Liver (tissue), 10 donors: ENCODE measurements at places on chromosomes 6 and 20. TPM values are rescaled to one million over a fixed set of nuclear protein-coding genes. Genes with fewer than 3 reads are reported as not detected.

GRCh38 chr20:34703424-34704176 lies 544 bp upstream of the TP53INP2 start:
- no peaks in the 10 kb centered on the region for H3K36me3 ChIP-seq
- H3K4me1 ChIP-seq, result peaks cover 43% of the 10 kb centered on the region
- peak overlapping the region; percentile 74 for H3K4me3 ChIP-seq
- H3K27ac ChIP-seq, result peak overlapping the region; percentile 99
- no peaks in the 10 kb centered on the region for H3K27me3 ChIP-seq

DNA sequence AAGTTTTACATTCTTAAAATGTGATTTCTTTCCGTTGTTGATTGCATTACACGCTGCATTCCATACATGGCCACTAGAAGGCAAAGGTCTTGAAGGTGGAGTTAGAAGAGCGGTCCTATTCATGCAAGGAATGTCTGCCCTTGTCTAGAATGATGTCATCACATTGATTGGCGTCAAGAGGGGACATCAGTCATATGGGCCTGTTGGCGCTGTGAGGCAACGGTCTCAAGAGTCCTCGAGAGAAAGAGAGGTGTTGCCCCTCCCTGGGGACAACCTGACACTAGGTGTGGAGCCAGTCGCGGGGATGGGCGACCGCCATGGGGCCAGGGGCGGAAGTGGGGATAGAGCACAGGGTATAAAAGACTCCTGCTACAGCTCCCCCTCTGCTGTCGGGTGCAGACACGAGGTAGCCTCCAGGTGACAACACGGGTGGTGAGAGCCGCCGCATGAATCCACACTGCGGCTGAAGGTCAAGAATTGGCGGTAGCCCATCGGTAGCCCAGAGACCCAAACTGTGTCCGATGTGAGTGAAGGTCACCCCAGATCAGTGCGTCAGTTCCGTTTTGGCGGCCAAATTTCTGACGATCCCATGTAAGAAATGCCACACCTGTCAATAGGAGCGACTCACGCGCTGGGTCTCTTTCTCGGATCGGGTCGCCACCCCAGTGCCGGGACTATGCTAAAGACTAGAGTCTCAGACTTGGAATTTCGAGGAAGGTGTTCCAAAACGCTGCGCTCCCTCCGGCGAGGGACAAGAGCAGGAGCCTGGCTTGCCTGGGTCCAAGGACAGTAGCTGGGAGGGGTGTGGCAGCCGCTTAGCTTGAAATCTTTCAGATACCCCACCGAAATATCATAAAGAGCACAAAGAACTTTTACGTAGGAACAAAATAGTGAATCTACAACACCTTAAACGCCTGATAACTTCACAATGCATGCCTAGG lies 93.2 kb upstream of the ZNF184 start:
- peaks cover 12% of the 10 kb centered on the region for H3K27me3 ChIP-seq
- H3K4me1 ChIP-seq, result no peaks in the 10 kb centered on the region
- DNase-seq, result no peak
- no peak overlapping the region for H3K27ac ChIP-seq

- no peak overlapping the region for H3K4me3 ChIP-seq
- no peaks in the 10 kb centered on the region for H3K4me1 ChIP-seq
- no peak overlapping the region for H3K27ac ChIP-seq
- DNase-seq, result no peak
These were observed 151.7 kb downstream of the ZFAND3 start for GRCh38 chr6:37971266-37971665.

DNA sequence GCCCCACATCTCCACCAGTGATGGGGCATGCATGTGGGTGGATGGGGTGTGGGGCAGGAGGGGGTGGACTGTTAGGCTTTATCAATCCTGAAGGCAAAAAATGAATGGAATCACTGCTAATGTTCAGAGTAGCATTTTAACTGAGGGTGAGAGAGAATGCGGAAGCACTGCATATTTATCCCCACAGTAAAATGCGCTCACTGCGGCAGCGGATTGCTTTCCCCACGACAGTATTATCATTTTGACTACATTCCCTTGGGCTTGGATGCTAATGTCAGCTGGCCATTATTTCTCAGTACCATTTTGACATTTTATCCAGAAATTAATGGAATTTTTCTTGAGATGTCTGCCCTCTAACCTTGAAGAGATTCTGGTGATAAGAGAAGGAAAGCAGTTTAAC lies 13.4 kb downstream of the ALDH8A1 start:
- H3K4me1 ChIP-seq, result peaks cover 34% of the 10 kb centered on the region
- no peaks in the 10 kb centered on the region for H3K27me3 ChIP-seq
- H3K27ac ChIP-seq, result no peak overlapping the region
- no peak for DNase-seq
- H3K36me3 ChIP-seq, result peaks cover 36% of the 10 kb centered on the region
- no peak overlapping the region for H3K4me3 ChIP-seq

- no peaks in the 10 kb centered on the region for H3K27me3 ChIP-seq
- H3K27ac ChIP-seq, result no peak overlapping the region
- H3K36me3 ChIP-seq, result no peaks in the 10 kb centered on the region
- no peak for DNase-seq
These were observed 90.6 kb upstream of the B3GAT2 start for GRCh38 chr6:71047417-71047816.

DNA sequence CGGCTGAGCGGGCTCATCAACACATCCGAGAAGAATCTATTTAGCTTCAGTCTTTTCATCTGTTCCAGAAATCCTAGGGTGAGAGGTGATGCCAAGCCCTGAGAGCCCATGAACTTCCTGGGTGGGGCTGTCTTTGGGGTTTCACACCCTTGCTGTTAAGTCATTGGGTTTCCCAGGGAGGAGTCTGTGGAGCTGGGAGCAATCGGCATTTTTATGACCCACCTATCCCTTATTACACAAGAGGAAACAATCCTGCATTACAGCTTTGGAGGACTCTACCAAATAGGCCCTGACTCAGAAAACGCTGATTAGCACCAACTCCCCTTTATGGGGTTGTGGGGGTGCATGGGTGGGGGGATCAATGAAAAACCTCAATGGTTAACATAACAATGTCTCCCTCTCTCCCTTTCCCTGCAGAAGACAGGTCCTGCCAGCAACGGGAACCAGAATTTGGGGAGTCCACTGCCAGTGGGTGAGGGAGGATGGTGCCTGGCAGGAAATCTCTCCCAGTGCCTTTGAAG lies 46.3 kb downstream of the EZR start:
- H3K27me3 ChIP-seq, result no peaks in the 10 kb centered on the region
- peaks cover 83% of the 10 kb centered on the region for H3K36me3 ChIP-seq
- no peak for DNase-seq
- H3K27ac ChIP-seq, result no peak overlapping the region

- H3K27me3 ChIP-seq, result no peaks in the 10 kb centered on the region
- H3K4me1 ChIP-seq, result peaks cover 35% of the 10 kb centered on the region
- H3K27ac ChIP-seq, result peak overlapping the region; percentile 96
- DNase-seq, result peak; percentile 54
These were observed 144.7 kb upstream of the ZNF217 start for GRCh38 chr20:53738039-53738944.

DNA sequence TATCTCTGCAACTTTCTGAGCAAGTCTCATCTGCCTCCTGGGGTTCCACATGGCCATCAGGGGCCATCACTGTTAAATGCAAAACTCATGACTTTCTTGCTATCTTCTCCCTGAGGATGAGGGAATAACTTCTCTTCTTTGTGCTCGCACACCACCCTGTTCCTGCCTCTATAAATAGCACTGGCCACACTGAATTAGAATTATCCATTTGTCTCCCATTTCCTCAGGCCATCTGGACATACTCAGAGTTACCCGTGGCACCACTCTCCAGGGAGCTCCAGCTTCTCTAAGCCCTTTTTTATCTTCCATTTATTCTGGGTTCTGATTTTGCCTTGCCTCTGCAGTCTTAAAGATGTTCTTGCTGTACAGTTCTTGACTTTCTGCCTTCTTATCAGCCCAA lies 72.8 kb upstream of the ECI2 start:
- DNase-seq, result no peak
- H3K27me3 ChIP-seq, result no peaks in the 10 kb centered on the region
- no peaks in the 10 kb centered on the region for H3K36me3 ChIP-seq
- peaks cover 2% of the 10 kb centered on the region for H3K4me1 ChIP-seq
- H3K27ac ChIP-seq, result no peak overlapping the region

GRCh38 chr20:55678970-55679667 lies 326.2 kb downstream of the CBLN4 start:
- H3K4me1 ChIP-seq, result peaks cover 29% of the 10 kb centered on the region
- peak overlapping the region; percentile 54 for H3K27ac ChIP-seq
- no peaks in the 10 kb centered on the region for H3K36me3 ChIP-seq
- H3K27me3 ChIP-seq, result no peaks in the 10 kb centered on the region
- no peak overlapping the region for H3K4me3 ChIP-seq

DNA sequence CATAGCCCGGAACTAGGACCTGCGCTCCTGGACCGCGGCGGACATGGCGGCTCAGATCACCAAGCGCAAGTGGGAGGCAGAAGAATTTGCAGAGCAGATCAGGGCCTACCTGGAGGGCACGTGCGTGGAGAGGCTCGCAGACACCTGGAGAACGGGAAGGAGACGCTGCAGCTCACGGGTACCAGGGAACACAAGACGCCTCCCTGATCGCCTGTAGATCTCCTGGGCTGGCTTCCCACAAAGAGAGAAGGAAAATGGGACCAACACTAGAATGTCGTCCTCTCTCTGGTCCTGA lies 15.1 kb upstream of the HLA-A start:
- no peak overlapping the region for H3K4me3 ChIP-seq
- H3K4me1 ChIP-seq, result no peaks in the 10 kb centered on the region
- no peaks in the 10 kb centered on the region for H3K27me3 ChIP-seq
- no peak for DNase-seq
- H3K27ac ChIP-seq, result peak overlapping the region; percentile 25
- no peaks in the 10 kb centered on the region for H3K36me3 ChIP-seq

DNA sequence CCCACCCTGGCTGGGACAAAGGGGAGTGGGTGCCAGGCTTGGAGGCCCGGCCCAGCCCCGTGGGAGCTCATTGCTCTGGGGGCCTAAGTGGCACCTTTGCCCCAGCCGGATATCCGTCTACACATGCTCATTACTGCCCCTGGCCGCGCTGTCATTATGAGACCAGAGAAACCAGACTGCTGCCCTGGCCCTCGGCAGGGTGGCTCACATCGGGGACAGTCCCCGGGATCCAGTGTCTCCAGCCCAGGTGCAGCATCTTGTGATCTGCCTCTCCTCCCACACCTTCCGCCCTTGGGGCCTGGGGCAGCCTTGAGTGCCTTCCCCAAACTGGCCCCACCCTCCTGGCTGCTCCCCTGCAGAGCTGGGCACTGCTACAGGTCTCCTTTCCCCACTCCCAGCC lies 4.9 kb downstream of the SRMS start:
- no peak overlapping the region for H3K4me3 ChIP-seq
- no peaks in the 10 kb centered on the region for H3K36me3 ChIP-seq
- H3K4me1 ChIP-seq, result no peaks in the 10 kb centered on the region
- H3K27me3 ChIP-seq, result no peaks in the 10 kb centered on the region
- no peak for DNase-seq

DNA sequence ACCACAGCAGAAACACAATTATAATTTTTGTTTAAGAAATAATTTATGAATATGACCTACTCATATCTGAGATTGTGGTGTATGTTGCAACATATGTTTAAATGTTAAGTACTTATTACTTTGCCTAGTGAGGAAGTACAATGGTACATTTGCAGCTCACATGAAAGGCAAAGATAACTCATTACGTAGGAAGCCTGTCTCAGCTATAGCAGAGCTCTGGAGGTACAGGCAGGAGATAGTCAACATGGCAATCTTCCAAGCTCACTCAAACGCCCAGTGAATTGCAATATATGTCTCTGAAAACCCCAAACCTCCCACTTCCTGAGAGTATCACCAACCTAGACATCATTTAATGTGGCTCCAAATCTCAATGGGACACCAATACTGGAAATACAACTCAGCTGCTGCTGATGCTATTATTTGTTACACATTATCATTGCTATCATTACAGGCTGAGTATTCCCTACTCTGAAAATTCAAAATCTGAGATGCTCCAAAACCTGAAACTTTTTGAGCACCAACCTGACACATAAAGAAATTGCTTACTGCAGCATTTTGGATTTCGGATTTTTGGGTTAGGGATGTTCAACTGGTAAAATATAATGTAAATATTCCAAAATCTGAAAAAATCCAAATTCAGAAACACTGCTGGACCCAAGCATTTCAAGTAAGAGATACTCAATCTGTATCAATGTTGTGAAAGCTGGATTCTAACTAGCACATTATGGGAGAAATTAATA lies 25.1 kb upstream of the GSTA4 start:
- no peak overlapping the region for H3K4me3 ChIP-seq
- peaks cover 27% of the 10 kb centered on the region for H3K36me3 ChIP-seq
- no peak overlapping the region for H3K27ac ChIP-seq
- no peaks in the 10 kb centered on the region for H3K27me3 ChIP-seq
- H3K4me1 ChIP-seq, result no peaks in the 10 kb centered on the region

DNA sequence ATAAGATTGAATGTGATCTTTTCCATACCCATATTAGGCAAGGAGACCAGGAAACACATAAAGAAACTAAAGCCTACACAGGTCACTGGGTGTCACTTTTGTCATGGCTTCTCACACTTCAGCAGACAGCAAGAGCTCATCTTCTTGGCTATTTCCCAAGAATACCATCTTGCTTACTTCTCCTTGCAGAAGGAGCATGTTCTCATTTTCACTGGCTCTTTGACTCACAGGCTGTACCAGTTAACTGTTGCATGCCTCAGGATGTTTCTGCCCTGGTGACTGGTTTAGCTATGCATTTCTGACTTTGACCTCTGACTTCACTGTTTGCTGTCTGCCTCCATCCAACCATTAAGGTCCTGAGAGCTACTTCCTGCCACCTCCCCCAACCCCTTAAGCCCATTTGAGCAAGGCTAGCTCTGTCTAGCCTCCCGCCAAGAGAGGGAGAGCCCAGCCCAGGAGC lies 40.3 kb upstream of the OGFRL1 start:
- no peak overlapping the region for H3K4me3 ChIP-seq
- no peaks in the 10 kb centered on the region for H3K36me3 ChIP-seq
- H3K27ac ChIP-seq, result no peak overlapping the region

DNA sequence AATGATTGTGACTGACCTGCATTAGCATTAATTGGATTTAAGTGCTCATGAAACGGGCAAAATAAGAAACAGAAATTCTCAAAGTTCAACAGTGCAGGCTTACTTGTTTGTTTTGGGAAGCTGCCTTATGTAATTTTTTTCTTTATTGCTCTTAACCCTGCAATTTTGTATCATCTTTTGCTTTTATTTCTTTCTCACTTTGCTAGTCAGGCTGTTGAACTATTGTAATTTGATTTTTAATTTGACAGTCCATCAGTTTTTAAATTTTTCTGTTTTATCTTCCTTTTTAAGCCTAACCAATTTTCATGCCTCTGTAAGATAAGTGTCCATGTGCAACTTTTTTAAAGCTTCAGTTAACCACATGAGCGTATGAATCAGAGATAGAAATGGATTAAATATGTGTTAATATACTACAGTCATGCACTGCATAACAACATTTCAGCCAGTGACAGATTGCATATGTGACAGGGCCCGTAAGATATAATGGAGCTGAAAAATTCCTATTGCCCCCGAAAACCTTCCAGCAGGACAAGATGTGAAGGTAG lies 44.6 kb downstream of the PEX7 start:
- H3K4me1 ChIP-seq, result no peaks in the 10 kb centered on the region
- no peak overlapping the region for H3K4me3 ChIP-seq
- H3K36me3 ChIP-seq, result peaks cover 2% of the 10 kb centered on the region
- DNase-seq, result no peak

Gene HTR1E
- total RNA-seq, result not detected

Gene ULBP2
- 0.25 TPM for total RNA-seq

Gene LY6G6D
- total RNA-seq, result not detected

Gene RBL1
- 14.7 TPM for total RNA-seq

Gene CCN5
- 1.2 TPM for total RNA-seq

Gene BPIFB3
- total RNA-seq, result not detected

Gene SRMS
- not detected for total RNA-seq

Gene CST3
- total RNA-seq, result 153 TPM

Gene SLC13A3
- total RNA-seq, result 10.7 TPM

Gene WFDC5
- not detected for total RNA-seq

Gene LINC00237
- total RNA-seq, result not detected

Gene ZSCAN23
- 0.42 TPM for total RNA-seq

Gene BPI
- 10.3 TPM for total RNA-seq

Gene SAMD3
- 4.3 TPM for total RNA-seq

Gene PRICKLE4
- 0.37 TPM for total RNA-seq

Gene SUPT3H
- total RNA-seq, result 4.8 TPM
